CD4-positive, alpha-beta T cell treated with Interleukin-21 for 1 hour (primary cell): ENCODE measurements at places on chromosomes 16 and 17.
A peak's percentile ranks its signal among the peaks of the same experiment; 100 is the strongest.

- DNase-seq = no peak
These were observed 25.2 kb upstream of the CIBAR2 start for GRCh38 chr16:85137323-85138072.

DNA sequence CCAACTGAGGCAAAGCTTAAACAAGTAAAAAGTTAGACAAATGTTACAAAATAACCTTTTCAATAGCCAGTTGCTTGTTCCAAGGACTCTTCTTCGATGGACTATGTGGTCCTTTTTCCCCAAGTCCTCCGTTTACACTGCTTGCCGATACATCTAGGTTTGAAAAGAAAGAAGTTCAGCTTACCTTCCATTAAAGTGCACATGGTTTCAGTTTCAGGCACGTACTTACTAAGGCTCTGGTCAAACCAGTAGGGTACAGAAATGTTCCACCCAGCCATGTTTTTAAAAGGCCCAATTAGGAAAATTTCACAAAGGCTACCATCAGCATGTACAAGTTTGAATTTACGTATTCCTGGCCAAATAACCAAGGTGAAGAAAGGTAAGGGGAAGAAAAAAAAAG, 2.1 kb downstream of the SRSF2 start:
- DNase-seq = peak; percentile 58

DNA sequence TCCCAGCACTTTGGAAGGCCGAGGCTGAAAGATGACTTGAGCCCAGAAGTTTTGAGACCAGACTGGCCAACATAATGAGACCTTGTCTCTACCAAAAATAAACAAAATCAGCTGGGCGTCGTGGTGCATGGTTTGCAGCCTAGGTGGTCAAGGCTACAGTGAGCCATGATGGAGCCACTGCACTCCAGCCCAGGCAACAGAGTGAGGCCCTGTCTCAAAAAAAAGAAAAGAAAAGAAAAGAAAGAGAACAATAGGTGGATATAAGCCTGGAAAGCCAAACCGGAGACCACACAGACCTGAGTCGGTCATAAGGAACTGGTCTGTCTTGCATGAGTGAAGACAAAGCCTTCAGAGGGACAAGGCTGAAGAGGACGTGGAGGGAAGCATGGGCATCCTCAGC, 14.4 kb downstream of the ATP6V0D1 start:
- no peak for DNase-seq

DNA sequence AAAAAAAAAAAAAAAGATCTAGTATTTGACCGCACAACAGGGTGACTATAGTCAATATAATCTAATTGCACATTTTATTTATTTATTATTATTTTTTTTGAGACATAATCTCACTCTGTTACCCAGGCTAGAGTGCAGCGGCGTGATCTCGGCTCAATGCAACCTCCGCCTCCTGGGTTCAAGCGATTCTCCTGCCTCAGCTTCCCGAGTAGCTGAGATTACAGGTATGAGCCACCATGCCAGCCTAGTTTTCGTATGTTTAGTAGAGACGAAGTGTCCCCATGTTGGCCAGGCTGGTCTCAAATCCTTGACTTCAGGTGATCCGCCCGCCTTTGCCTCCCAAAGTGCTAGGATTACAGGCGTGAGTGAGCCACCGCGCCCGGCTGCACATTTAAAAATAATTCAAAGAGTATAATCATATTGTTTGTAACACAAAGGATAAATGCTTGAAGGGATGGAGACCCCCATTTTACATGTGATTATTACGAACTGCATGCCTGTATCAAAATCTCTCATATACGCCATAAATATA, 794 bp downstream of the ANKS3 start:
- no peak for DNase-seq

GRCh38 chr17:43784068-43784467, 3.8 kb downstream of the CFAP97D1 start:
- no peak for DNase-seq

DNA sequence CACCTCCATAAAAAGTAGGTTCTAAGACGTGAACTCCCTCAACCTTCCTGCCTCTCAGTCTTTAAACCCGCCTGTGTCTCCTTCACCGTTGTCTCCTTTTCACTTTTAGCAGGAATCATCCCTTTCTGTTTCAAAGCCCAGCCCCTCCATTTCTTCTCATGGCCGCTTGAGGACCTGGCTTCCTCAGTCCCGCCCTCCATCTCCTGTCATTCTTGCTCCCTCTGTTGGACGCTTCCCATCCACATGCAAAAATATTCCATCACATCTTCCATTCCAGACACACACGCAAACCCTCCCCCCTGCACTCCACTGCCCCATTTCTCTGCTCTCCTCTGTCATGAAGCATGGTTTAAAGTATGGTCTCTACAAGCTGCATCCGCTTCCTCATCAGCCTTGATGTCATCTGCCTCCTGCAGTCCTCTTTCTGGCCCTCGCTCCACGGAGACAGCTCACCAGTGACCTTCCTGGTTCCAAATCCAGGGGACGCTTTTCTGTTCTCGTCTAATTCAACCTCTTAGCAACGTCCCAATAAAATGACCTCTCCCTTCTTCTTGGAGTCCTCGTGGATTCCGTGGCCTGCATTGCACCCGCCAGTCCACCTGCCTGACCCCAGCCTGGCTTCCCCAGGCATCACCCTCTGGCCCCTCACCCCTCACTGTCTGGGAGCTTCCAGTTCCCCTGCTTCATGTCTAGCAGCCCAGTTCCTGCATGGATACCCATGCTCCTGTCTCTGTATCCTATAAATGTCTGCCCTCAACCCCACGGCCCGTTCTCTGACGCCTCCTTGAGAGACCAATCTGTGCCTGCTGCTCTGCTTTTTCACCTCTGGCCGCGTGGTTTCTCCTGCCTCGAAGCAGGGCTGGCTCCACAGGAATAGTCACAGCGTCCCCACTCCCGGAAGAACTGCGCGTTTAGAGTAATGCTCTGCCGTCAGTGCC, 26.2 kb downstream of the ANKRD40 start:
- DNase-seq = no peak

- peak; percentile 68 for DNase-seq
These were observed 49.9 kb upstream of the CPNE2 start for GRCh38 chr16:57042157-57043111.
